ENCODE measurements at places on chromosomes 7 and 10.
A peak's percentile ranks its signal among the peaks of the same experiment; 100 is the strongest.

- no peak for DNase-seq
Measured at GRCh38 chr7:155961241-155962190, 149.3 kb upstream of the SHH start.

DNA sequence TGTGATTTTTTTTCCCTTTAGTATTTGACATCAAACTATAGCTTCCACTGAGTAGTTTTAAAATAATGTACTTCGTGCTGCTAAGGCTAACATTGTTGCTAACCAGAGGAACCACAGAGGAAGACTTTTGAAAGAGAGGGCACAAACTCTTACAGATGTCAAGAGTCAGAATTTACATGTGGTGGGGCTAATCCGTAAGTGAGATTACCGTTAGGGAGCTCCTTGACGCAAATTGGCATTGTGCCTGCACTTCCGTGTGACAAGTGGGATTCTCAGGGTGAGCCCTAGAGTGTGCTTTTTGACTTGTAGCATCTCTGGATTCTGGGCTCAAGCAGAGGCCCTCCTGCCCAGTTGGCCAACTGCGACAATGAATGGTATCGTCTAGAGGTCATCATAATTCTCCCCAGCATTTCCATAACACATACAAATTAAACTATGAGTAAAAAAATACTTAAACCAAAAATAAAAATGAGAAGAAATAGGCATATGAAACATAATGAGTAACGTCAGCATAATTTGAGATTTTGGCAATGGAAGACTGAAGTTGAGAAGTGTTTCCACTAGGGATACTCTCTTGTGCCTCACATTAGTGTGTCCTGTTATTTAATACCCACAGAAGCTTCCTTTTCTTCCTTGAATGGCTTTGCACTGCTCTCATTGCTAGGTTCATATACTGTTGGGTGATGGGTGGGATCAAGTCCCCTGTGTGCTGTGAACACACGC is 164.0 kb downstream of the SDK1 start:
- DNase-seq, result no peak

DNA sequence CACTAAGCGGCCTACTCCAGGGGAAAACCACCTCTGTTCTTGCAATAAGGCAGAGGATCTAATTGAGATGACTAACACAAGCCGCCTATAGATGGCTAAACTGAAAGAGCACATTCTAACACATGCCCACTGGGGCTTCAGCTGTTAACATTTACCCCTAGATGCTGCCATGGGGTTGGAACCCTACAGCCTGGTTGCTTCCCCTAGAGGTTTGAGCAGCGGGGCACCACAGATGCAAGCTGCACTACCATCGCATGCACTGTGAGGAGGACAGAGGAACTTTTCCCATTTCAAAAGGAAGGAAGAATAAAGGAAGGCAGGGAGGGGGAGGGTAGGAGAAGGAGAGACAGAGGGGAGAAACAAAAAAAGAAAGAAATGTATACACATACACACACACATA is 465.8 kb upstream of the PCDH15 start:
- no peak for DNase-seq

DNA sequence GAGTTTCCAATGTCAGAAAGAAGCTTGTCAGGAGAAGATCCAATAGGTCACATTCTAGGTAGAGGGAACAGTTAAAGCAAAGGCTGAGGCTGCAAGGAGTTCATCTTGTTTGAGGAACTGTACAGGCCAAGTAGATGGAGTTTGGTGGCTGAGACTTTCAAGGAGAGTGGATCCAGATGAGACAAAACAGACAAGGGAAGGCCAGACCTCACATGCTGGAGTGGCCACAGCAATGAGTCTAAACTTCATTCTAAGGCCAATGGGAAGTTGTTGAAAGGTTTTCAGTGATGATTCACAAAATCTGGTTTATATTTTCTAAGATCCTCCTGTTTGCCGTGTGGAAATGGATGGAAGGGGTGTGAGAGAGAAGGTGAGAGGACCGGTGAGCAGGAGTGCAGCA is 40.0 kb downstream of the EPDR1 start:
- no peak for DNase-seq

DNA sequence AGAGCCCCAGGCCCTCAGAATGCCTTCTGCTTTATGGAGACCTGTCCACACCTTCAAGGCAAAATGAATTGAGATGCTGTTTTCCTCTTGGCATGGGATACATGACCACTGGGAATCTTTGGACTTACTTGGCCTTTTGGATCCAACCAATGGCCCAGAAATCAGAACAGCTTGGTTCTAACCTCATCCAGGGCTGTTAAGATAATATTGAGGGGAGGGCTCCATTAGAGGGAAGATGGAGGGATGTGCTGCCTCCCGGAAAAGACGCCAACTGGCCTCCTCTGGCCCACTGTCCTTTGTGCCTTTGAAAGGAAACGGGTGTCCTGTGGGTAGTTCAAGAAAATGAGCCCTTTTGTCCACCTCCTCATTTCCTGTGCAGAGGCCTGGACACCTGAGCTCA is 530.9 kb downstream of the KCNMA1 start:
- DNase-seq, result no peak

DNA sequence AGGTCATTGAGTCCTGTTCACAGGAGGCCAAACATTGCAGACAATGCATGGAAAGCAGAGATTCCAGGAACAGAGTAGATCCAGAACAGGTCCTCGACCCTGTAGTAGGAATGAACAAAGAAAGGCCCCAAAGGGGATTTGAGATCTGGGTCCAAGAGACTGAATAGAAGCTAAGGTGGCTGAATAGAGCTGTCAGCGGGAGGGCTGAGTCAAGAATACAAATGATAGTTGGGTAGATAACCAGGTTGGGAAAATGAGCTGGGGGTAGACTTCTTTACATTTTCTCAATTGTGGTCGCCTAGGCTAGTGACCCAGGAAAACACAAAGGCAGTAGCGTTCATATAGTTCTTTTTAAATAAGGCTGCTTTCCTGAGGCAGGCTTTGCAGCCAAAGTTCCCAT is 103.4 kb upstream of the ELMO1 start:
- no peak for DNase-seq

DNA sequence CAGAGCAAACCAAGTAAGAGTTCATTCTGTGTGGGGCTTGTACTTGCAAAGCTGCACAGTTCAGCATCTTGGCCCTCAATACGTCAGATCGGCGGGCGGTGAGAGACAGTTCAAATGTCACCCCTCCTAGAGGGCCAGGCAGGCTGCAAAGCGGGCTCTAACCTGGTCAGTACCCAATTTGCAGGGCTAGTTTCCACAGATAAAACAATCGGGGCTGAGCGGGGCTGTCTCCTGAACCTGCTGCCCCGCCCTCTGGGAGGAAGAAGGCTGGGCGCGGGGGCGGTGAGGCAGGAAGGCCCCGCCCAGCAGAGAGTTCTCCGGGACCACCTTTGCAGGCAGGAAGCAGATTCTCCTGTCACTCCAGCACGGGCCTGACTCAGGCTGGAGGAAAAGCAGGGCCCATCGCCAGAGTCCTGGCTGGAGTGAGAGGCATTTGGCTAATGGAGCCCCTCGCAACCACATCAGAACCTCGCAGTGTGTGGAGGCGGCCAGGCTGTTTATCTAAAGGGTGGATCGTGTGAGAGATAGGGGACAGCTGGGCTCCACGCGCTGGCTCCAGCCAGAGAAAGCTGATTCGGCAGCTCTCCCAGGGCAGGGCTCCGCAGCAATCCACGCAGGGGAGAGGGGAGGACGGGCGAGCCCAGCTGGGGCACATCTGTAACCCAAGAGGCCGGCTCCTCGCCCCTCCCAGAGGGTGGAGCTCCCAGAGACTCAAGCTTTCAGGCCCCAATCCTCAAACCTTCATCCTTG is 83.1 kb downstream of the SH3PXD2A start:
- DNase-seq, result peak; percentile 13

GRCh38 chr7:11491811-11492210 is 340.2 kb downstream of the THSD7A start:
- no peak for DNase-seq

GRCh38 chr10:76736392-76736791 is 901.2 kb downstream of the KCNMA1 start:
- DNase-seq, result no peak

DNA sequence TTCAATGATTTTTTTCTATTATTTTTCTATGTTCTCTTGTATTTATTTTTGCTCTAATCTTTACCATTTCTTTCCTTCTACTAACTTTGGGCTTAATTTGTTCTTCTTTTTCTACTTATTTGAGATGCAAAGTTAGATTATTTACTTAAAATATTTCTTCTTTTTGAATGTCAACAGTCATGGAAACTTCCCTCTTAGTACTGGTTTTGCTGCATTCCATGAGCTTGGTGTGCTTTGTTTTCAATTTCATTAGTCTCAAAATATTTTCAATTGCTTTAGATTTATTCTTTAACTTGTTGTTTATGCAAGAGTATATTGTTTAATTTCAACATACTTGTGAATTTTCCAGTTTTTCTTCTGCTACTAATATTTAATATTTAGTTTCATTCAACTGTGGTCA is 230.4 kb downstream of the LRRTM3 start:
- DNase-seq, result no peak

DNA sequence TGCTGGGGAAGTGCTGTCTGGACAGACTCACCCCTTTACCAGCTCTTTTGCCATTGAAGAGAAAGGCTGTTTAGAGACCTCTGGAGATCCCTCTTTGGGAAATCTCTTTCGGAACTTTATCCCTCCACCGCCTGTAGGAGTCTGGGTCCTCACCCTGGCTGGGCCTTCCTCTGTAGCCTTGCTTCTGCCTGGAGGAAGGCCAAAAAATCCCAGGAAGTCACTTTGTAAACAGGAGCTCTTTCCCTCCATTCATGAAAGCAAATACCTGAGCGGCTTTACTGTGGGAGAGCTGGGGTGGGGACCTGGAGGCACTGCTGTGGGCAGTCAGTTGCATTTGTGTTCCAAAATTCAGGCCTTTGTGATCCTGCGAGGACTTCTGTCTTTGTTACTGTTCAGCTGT is 126.2 kb downstream of the KLF6 start:
- DNase-seq, result no peak

GRCh38 chr10:83432261-83433045 is 706.9 kb upstream of the GHITM start:
- DNase-seq, result no peak

DNA sequence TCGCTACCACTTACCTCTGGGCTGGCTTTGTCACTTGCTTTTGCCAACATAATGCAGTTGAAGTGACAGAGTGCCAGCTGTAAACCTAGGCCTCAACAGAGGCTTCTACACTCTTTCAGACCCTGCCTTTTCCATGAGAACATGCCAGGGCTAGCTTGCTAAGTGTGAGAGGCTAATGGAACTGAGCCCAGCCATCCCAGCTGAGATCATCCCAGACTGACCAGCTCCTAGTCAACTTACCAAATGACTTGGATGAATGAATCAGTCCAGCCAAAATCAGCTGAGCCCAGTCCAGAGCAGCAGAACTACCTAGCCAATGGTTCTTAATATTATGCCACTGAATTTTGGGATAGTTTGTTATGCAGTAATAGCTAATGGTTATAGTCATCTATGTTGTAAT is 34.7 kb upstream of the MKLN1 start:
- DNase-seq, result no peak

- no peak for DNase-seq
Measured at GRCh38 chr7:75966190-75966961, 28.0 kb downstream of the TMEM120A start.

DNA sequence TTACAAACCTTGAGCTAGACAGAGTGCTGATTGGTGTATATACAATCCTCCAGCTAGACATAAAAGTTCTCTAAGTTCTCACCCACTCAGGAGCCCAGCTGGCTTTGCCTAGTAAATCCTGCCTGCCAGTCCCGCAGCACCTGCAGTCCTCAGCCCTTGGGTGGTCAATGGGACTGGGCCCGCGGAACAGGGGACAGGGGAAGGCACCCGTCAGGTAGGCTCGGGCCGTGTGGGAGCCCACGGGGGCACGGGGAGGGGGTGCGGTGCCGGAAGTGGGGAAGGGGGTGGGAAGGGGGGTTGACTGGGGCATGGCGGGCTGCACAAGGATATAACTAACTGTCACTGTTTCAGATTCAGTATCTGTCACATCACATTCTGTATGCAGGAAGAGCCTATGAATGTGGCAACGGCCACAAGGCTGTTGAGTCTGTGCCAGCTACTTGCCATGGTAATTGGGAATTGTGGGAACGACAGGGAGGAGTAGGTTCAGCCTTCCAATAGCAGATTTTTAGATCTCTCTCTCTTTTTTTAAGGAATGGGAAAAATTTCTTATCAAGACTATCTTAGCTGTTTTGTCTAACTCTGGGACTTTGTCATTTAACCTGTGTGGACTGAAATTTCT is 205.1 kb upstream of the PLPP4 start:
- no peak for DNase-seq

DNA sequence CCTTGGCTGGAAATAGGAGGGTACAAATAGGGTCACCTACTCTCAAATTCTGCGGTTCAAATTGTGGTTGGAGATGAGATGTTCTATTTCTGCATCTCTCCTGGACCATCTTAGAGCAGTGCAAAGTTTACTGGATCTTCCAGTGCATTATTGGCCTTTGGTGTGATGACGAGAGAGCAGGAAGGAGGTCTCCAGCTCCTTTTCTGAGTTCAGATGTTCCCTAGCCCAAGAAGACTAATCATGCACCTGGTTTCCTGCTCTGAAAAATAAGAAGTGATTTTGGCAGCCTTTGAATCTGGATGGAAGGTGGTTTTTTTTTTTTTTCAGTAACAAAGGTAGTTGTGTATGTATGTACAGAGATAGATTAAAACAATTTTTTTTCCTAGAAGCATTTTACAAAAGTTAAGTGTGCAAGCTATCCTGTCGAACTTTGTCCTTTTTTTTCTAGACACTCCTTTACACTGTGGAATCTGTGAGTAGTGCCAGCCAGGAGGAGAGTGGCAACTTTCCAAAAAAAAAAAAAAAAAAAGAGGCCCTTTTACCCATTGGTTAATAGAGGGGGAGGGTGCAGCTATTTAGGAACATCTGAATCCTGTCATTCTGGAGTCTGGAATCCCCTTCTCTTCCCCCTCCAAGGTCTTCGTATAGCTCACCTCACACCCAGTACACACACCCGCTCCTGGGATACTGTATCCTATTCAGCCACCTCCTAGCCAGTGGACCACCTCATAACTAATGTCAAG is 26.3 kb downstream of the PAPSS2 start:
- DNase-seq, result no peak

DNA sequence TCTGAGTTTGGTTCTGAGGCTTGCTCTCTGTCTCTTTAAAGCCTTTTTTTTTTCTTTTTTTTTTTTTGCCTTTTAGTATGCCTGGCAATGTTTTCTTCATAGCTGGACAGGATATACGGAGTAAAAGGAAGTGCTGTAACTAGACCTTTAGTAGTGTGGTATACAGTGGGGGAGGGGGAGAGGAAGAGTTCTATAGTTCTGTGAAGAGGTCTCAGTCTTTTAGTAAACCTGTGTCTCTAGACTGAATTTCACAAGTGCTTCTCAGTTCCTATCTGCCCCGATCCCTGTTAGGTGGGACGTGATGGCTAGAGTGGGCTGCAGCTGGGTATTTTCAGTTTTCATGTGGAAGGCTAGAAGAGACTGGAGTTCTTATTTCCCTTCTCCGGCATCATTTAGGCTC is 3.1 kb upstream of the ABCC2 start:
- DNase-seq, result no peak

Data from stimulated activated CD8-positive, alpha-beta memory T cell treated with anti-CD3 and anti-CD28 coated beads, Interleukin-15, amount 100 ng/mL, for 4 hours (primary cell).